ENCODE measurements at places on chromosomes 12 and 14. TPM values are rescaled to one million over a fixed set of nuclear protein-coding genes. Genes with fewer than 3 reads are reported as not detected.

Gene SLC17A8
- total RNA-seq: not detected

DNA sequence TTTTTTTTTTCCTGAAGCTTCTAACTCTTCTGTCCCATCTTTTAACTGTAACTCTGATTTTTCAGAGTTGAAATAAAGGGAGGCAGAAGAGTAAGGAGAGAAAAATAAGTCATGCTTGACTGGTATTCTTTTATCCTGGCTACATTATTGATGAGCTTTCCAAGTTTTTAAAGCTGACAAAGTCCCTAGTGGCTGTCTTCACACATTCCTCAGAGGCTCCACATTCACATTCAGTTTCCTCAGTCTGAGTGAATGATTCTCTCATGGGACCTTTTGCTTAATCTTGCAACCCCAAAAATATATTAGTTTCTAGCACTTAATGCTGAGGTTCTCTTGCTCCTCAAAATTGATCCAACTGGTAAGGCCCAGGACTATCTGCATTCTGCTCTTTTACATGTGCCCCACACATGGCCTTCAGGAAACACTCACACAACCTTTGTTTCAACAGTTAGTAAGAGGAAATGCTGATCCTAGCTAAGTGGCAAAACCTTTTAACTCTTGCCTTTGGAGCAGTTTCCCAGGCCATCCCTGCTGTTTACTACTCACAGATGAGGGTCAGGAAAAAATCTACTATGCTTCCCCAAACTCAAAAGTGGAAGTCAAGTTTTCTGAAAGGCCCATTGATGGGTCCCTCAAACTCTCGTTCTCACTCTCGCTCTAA, 61.7 kb upstream of the SLC6A15 start:
- H3K4me1 ChIP-seq: no peaks in the 10 kb centered on the region
- no peak overlapping the region for H3K27ac ChIP-seq
- H3K4me3 ChIP-seq: no peak overlapping the region
- no peaks in the 10 kb centered on the region for H3K27me3 ChIP-seq
- no peaks in the 10 kb centered on the region for H3K36me3 ChIP-seq

DNA sequence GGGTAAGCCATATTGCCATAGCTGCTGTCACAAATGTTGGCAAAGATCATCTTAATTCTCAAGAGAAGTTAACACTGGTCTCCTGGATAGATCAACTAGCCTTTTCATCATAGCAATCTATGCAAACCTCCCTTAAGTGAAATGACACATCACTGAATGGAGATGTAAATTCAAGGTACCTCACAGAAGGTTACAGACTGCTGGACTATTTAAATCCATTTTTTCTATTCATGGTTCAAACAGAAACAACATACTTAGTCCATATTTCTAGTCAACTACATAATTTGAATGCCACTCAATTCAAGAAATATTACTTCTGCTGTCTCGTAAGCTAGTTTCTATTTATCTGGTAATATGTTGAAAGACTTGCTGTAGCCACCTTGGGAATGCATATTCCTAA, 748.3 kb downstream of the C12orf50 start:
- H3K36me3 ChIP-seq: no peaks in the 10 kb centered on the region
- no peak for DNase-seq
- H3K27me3 ChIP-seq: no peaks in the 10 kb centered on the region
- no peaks in the 10 kb centered on the region for H3K4me1 ChIP-seq
- H3K4me3 ChIP-seq: no peak overlapping the region

DNA sequence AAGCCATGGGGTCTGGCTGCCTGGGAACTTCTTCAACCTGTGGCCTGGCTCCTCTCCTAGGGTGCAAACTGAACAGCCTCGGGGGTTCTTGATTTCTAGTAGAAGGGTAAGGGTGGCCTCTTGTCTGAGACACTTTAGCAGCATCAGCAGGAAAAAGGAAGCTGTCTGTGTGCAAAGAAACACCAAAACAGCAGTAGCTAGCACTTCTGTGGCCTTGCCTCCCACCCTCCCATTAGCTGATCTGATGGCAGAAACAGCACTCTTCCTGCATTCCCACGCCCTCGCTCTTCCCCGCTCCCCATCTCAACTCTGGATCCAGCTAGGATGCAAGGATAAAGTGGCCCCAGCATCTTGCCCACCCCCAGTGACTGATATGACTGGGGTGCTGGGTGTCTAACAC, 20.7 kb downstream of the SLC7A8 start:
- H3K4me1 ChIP-seq: peaks cover 11% of the 10 kb centered on the region
- no peaks in the 10 kb centered on the region for H3K36me3 ChIP-seq
- H3K27me3 ChIP-seq: peaks cover 3% of the 10 kb centered on the region
- H3K4me3 ChIP-seq: no peak overlapping the region

Gene MYBPC1
- not detected for total RNA-seq

- no peak for DNase-seq
- no peak overlapping the region for H3K4me3 ChIP-seq
- H3K27ac ChIP-seq: peak overlapping the region; percentile 23
- peaks cover 30% of the 10 kb centered on the region for H3K36me3 ChIP-seq
- peaks cover 33% of the 10 kb centered on the region for H3K4me1 ChIP-seq
These were observed 36.2 kb downstream of the SYNE3 start for GRCh38 chr14:95480109-95480886.

GRCh38 chr14:63512861-63513260, 30.3 kb downstream of the PPP2R5E start:
- peaks cover 49% of the 10 kb centered on the region for H3K4me1 ChIP-seq
- no peaks in the 10 kb centered on the region for H3K27me3 ChIP-seq
- DNase-seq: no peak

DNA sequence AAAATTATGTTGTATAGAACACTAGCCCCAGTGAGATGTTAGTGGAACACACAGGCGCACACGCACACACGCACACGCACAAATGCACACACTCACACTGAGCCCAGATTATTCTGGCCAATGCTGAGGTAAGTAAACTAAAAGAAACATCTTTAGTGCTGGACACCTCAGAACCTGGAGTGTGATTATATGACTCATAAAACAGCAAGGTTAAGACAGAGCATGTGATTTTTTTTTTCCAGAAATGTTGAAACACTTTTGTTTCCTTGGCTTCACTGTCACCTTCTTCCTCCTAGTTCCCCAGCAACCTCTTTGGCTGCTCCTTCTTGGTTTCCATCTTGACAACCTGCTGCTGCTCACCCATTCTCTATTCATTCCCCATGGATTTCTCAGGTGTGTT, 141.0 kb upstream of the ALG10B start:
- no peak for DNase-seq
- H3K4me3 ChIP-seq: no peak overlapping the region
- H3K4me1 ChIP-seq: no peaks in the 10 kb centered on the region
- H3K27me3 ChIP-seq: no peaks in the 10 kb centered on the region

Gene CLMN
- 1.6 TPM for total RNA-seq

GRCh38 chr14:67583711-67584644, 16.1 kb downstream of the PIGH start:
- H3K36me3 ChIP-seq: no peaks in the 10 kb centered on the region
- H3K27me3 ChIP-seq: no peaks in the 10 kb centered on the region
- peak; percentile 42 for DNase-seq

Gene RPS6KL1
- 5.2 TPM for total RNA-seq

Gene LIN7A
- not detected for total RNA-seq

Gene SALL2
- 1.9 TPM for total RNA-seq

Gene PAH
- total RNA-seq: not detected

Gene RNFT2
- total RNA-seq: 11.9 TPM

Gene PIANP
- not detected for total RNA-seq

DNA sequence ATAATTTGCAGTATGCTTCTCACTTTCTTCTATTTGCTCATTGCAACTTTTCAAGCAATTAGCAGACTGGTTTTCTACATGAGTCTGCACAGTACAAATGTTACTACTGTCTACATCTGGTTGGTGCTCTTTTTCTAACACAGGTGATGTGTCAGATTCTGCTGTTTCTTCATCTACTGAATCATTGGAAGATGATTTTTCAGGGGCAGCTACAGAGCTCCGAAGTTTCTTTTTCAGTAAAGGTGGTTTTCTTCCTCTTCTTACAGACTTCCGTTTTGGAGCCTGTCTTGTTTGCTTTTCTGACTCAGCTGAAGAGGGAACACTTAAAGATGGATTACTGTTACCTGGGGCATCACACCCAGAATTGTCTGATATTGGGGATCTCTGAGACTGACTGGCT, 62.1 kb downstream of the SCAF11 start:
- no peaks in the 10 kb centered on the region for H3K27me3 ChIP-seq
- H3K4me3 ChIP-seq: no peak overlapping the region
- H3K27ac ChIP-seq: peak overlapping the region; percentile 3

DNA sequence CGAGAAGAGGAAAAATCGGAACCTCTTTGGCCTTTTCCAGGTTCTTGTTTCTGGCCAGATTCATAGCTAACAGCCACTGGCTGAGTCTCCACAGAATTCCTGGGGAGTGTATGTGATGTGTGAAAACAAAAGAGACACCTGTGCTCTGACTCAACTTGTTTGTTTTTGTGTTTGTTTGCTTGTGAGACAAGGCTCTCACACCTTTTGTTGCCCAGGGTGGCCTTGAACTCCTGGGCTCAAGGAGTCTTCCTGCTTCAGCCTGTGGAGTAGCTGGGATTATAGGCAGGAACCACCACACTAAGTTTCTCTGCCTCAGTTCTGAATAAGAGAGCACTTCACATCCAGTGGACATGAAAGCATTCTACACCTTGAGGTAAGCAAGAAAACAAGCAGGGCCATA, 22.7 kb downstream of the MFAP5 start:
- H3K4me3 ChIP-seq: no peak overlapping the region
- peaks cover 17% of the 10 kb centered on the region for H3K4me1 ChIP-seq
- H3K36me3 ChIP-seq: peaks cover 3% of the 10 kb centered on the region
- H3K27me3 ChIP-seq: peaks cover 4% of the 10 kb centered on the region

GRCh38 chr12:104219908-104220404, 4.4 kb downstream of the TXNRD1 start:
- H3K4me1 ChIP-seq: peaks cover 42% of the 10 kb centered on the region
- DNase-seq: peak; percentile 74
- H3K27me3 ChIP-seq: peaks cover 26% of the 10 kb centered on the region

GRCh38 chr14:105488781-105489541, 2.1 kb upstream of the TEDC1 start:
- peak overlapping the region; percentile 86 for H3K4me3 ChIP-seq
- DNase-seq: no peak
- H3K4me1 ChIP-seq: peaks cover 38% of the 10 kb centered on the region
- no peaks in the 10 kb centered on the region for H3K27me3 ChIP-seq
- peak overlapping the region; percentile 88 for H3K27ac ChIP-seq

DNA sequence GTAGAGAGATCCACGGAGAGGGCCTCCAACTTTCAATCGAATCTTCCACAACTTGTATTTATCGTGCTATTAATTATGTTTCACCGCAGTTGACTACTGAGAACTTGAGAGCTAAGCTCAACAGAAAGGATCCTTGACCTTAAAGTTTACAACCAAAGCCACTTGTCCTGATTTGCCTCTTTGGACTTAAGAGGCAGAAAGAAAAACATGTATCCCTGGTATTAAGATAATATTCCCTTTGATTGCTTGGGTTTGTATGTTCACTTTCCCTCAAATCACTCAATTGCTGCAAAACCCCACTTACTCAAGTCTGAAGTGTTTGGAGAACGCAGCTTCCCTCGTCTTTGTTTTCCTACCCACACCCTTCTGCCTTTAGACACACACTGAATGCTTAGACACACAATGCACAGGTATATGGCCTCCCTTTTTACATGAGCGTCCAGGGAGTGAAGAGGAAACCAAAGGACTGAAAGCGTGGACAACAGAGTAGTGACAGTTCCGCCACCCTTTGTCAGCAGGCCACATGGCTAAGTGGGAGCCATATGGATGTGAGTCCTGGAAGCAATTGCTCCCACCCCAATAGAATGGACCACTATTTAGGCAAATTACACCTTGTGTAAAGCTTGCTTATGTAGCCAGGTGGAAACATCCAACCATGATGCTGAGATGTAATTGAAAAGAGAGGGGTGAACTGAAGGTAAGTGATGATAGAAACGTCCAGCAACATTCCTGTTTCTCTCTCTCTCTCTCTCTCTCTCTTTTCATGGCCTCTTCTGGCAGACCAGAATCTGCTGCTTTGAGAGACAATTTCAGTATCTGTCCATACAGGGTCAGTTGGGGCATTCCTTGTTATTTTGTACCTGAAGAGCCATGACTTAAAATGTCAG, 1.4 kb upstream of the PKP2 start:
- H3K4me3 ChIP-seq: no peak overlapping the region
- H3K27ac ChIP-seq: no peak overlapping the region
- DNase-seq: no peak

DNA sequence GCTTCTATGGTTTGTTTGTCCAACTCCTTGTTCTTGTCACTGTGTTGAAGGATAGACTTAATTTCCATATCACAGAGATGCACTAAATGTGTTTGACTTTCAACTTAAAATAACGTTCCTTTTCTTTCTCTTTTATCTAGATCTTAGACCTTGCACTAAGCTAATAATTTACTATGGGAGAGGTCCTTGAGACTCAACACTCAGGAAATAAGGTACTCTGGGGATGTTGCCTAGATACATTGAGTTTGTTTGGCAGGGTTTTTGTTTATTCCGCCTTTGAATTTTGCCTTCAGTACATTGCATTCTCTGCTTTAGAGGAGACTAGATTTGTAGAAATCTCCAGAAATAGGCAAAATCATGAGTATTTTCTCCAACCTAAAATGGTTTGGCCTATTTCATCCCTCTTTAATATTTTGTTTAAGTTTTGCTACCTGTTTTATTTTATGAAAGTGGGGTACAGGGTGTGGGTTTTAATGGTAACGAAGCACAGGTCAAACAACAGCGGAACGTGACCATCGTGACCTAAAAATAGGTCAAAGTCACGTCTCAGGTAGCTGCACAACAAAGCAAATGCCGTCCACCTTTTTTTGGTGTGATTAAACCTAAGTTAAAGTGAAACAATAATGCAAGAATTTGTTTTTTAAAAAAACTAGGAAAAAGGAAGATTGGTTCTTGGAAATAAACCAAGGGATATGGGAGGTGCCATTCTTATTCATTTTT, 115.3 kb upstream of the CPSF6 start:
- no peak for DNase-seq
- H3K27me3 ChIP-seq: peaks cover 5% of the 10 kb centered on the region
- no peak overlapping the region for H3K4me3 ChIP-seq
- no peaks in the 10 kb centered on the region for H3K36me3 ChIP-seq
- H3K27ac ChIP-seq: no peak overlapping the region
- H3K4me1 ChIP-seq: no peaks in the 10 kb centered on the region

Gene CACNA2D4
- 6.8 TPM for total RNA-seq

GRCh38 chr12:93855261-93855660, 178.1 kb downstream of the CRADD start:
- peaks cover 11% of the 10 kb centered on the region for H3K27me3 ChIP-seq
- H3K27ac ChIP-seq: no peak overlapping the region
- H3K36me3 ChIP-seq: peaks cover 8% of the 10 kb centered on the region
- no peak overlapping the region for H3K4me3 ChIP-seq
- DNase-seq: no peak
- H3K4me1 ChIP-seq: peaks cover 36% of the 10 kb centered on the region

GRCh38 chr14:26599291-26599690, 1.5 kb upstream of the NOVA1 start:
- no peak overlapping the region for H3K27ac ChIP-seq
- no peak for DNase-seq
- no peak overlapping the region for H3K4me3 ChIP-seq

Gene LRRC74A
- total RNA-seq: not detected

- peaks cover 6% of the 10 kb centered on the region for H3K27me3 ChIP-seq
- H3K36me3 ChIP-seq: no peaks in the 10 kb centered on the region
- no peaks in the 10 kb centered on the region for H3K4me1 ChIP-seq
- DNase-seq: no peak
These were observed 32.1 kb downstream of the GALNT16 start for GRCh38 chr14:69291891-69292561.

Gene DTX1
- total RNA-seq: not detected

Data from activated CD8-positive, alpha-beta T cell treated with anti-CD3 and anti-CD28 coated beads, Interleukin-2, amount 10 ng/mL, durations not matched to agents 7 days and 5 days (primary cell).